ENCODE measurements at places on chromosomes 11 and 22.

- no peak for DNase-seq
These were observed 1.4 kb upstream of the AMOTL1 start for GRCh38 chr11:94766713-94767206.

GRCh38 chr11:2838091-2838490 lies 47.5 kb downstream of the CDKN1C start:
- DNase-seq: no peak

DNA sequence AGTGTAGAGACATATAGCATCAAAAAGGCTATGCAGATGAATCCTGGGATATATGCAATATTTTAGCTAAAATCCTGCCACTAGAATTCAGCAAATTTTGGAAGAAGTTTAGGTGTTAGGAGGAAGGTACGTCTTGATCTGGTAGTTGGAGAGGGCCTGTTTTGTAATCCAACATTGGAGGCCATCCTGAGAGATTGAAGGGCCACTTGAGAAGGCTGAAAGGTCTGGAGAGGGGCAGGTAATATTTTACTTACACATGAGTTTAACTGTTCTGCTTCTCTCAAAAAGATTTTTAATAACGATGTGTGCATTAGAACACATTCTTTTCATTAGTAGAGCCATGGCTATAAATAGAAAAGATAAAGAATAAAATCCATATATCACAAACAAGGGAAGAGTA lies 422.1 kb downstream of the RAB38 start:
- no peak for DNase-seq

DNA sequence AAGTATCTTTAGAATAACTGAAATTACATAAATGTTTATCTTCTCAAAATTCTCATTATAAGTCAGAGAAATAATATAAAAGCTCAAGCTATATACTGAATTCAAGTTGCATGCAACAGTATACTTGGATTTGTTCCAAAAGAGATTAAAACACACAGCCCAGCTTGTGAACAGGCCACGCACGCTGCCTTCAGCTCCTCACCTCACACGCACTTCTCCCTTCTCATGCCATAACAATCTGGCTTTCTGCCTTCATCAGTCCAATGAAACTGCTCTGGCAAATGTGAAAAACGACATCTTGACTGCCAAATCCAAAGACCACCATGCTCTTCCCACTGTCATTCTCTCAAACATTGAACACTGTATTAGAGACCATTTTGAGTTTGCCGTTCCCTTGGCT lies 22.1 kb downstream of the ATP6V1E1 start:
- DNase-seq: no peak

- DNase-seq: no peak
These were observed 836.0 kb downstream of the JRKL start for GRCh38 chr11:97225794-97226193.

DNA sequence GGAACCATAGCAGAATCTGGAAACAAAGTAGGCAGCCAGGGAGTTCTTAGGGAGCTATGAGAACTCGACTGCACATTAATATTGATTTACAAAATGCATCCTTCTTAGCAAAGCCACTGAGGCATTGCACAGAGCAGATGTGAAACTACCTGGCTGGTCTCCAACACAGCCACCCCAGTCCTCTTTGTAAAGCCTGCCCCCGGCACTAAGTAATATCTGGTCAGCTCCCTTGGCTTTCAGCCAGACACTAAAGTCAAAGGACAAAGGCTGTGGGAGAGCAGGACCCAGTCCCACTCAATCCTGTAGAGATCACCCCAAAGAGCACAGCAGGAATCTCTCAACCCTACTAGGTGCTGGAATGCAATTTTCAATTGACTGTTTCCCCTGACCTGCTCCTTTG lies 12.8 kb downstream of the XRRA1 start:
- DNase-seq: no peak

GRCh38 chr11:30260813-30261212 lies 30.0 kb downstream of the FSHB start:
- no peak for DNase-seq

DNA sequence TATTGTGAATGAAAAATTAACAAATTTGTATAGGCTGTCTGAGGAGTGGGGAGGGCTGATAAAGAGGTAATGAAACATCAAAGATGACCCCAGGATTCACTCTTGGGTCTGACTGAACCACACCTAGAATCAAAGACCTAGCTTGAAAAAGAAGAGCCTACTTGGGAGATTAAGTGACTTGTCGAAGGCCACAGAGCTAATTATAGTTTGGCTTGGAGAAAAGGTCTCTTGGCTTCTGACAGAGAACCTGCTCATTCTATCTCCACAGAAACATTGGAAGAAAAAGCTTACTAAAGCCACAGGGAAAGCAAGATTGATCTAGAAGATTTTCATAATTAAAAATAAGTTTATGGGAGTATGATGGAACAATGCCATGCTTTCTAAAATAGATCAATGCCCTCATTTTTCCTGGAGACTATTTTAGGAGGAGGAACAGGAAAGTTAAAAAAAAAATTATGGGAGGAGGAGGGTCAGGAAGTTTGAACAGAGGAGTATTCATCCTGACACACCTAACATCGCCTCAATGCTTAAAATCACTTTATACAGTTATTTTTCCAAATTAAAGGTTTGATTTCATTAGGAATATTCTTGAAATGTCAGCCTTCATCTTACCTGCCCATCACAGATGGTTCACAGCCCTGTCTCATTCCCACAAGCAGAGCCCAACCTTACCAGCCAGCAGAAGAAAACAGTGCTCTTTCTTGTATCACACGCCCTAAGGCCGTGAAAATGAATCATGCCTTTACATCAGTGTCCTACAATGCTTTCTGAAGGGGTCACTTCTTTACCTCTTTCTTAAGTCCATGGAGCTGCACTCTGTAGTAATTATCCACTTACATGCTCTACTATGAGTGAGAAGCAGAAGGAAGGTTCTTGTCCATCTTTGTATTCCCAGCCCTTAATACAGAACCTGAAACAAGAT lies 231.1 kb upstream of the MPPED2 start:
- DNase-seq: no peak

DNA sequence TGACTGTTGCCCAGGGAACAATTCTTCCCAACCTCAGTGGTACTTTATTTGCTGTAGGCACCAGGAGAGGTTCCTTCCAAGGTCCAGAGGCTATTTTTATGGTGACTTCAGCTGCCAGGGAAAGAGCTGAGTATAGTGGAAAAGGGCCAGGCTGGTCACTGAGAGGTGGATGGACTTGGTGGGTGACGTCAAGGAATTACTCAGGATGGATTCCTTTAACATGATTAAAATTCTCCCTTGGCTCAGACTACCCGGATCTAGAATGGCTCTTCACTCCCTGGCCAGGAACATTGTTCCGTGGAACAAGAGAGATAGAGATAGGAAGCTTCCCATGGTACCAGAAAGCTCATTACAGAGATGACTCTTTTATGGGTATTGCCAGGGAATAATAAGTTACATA lies 8.7 kb upstream of the CALCA start:
- DNase-seq: no peak

DNA sequence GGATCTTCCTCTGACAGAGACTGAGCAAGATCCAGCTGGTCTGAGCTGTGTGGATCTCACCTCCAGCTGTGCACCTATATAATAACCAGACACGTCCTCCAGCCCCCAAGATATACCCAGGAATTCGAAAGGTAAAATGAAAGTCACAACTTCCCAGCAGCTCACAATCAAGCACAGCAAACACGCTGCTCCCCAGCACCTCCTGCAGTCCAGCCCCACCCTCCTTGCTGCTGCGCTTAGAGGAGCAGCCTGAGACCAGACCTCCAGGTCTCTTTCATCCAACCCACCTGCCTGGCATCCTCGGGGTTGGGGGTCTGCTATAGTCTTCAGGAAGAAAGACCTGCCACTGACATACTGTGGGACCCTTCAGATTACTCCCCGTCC lies 3.0 kb upstream of the APOL4 start:
- no peak for DNase-seq

GRCh38 chr11:115333121-115333520 lies 171.1 kb downstream of the CADM1 start:
- DNase-seq: no peak

DNA sequence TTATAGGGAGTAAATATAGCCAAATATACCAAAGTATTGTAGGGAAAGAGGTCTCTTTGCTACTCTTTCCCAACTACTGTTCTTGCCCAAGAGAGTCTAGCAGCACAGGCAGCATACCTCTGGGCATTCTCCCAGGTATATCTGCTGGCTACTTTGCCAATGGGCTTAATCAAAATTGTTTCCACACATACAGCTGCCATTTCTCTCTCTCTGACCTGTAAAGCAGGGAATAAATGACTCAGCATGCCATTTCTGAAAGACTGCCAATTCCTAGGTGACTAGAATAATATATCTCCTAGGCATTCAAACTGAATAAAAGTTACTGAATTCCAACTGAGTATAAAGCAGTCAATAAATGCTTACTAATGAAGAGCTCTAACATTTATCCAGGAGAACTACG lies 44.6 kb downstream of the RDX start:
- DNase-seq: no peak

GRCh38 chr22:35688913-35689675 lies 28.6 kb upstream of the APOL5 start:
- DNase-seq: no peak

- no peak for DNase-seq
These were observed 1.7 kb upstream of the TYMP start for GRCh38 chr22:50531546-50531961.
